ENCODE measurements at places on chromosomes 11 and 22.

DNA sequence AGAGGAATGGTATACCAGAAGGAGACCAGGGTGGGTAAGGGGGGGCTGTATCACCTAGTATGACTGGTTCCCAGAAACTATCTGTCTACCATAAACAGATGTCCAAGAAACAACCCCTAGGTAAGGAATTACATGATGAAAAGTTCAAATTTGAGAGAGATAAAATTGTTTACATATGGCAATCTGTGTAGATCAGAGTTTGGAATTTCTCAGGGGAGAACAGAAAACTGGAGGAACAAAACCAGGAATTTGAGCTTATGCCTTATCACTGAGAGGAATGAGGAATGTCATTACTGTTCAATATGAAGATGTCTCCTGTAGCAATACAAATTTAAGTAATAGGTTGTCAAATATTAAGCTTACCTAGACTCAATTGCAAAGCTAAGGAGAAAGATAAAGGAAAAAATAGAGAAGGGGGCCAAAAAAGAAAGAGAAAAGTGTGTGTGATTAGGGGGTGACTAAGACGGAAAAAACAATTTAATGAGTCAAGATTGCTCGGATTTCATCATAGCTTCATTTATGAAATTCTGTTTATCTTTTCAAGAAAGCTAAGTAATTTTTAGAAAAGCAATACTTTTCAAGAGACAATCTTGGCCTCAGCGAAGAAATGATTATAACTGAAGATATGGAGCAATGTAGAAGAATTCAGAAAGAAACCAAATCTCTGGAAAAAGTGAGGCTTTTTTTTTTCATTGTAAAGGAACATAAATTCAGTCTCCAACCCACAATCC is 117.8 kb downstream of the APOL5 start:
- no peak for DNase-seq

GRCh38 chr11:106389101-106389500 is 311.6 kb downstream of the AASDHPPT start:
- no peak for DNase-seq

GRCh38 chr11:18001191-18001590 is 11.7 kb downstream of the SERGEF start:
- no peak for DNase-seq

DNA sequence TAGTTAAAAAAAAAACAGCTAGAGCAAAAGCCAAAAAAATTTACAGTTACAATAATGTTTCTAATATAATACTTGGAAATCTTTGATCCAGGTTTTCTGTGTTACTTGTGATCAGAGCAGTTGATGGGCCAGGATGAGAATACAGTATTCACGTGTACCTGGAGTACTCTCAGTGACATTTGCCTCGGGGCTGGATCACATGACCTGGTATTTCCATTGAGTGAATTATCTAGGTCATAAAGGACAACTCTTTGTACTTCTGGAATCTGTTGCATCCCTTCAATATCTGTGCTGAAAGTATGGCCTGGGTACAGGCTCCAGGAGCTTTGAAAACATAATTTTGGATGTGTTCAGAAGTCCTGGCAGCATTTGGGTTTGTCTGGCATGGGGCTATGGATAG is 93.5 kb downstream of the GRAMD1B start:
- no peak for DNase-seq

DNA sequence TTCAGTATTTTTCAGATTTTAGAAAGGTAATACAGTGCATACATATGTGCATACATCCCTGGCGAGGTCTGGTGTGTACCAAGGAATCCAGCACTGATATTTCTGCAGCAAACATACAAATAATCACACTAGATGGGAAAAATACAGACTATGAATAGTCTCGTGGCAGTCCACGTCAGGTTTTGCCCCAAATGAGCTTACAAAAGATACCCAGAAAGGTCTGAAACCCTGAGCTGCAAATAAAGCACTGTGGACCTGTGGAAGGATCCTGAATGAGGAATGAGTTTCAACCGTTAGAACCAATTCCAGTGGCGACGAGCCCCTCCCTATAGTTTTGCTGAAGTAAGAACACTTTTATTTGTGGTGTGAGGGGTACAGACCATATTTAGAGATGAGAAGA is 24.5 kb downstream of the MAPK1 start:
- DNase-seq, result no peak

- no peak for DNase-seq
Observed at GRCh38 chr11:27408246-27408800, 45.3 kb upstream of the CCDC34 start.

GRCh38 chr11:125332821-125333220 is 163.2 kb downstream of the FEZ1 start:
- no peak for DNase-seq

DNA sequence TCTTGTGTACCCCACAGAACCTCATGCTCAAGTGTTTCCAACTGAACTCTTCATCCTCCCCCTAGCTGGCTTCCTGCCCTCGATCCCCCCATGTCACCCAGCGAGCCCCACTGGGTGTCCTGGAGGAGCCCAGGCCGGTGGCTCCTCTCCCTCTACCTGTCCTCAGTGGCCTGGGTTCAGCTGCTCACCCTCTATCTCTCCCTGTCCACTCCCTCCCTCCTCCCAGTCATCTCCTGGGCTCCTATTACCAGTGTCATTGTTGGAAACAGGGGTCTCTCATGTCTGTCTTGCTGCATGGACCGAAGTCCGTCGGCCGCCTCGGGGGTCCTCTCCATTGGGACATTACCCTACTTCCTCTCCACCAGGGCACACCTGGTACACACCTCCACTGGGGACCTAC is 12.9 kb upstream of the MPPED1 start:
- DNase-seq, result no peak

GRCh38 chr11:47083913-47084312 is 92.8 kb downstream of the ARFGAP2 start:
- no peak for DNase-seq

- DNase-seq, result no peak
Observed at GRCh38 chr11:75677275-75677674, 8.4 kb upstream of the MAP6 start.

- DNase-seq, result no peak
Observed at GRCh38 chr22:28024422-28024888, 105.4 kb upstream of the PITPNB start.

GRCh38 chr22:38523029-38523428 is 16.9 kb upstream of the DDX17 start:
- DNase-seq, result no peak
